GF-D8 (cell line): ENCODE measurements at places on chromosomes 7 and 10.

DNA sequence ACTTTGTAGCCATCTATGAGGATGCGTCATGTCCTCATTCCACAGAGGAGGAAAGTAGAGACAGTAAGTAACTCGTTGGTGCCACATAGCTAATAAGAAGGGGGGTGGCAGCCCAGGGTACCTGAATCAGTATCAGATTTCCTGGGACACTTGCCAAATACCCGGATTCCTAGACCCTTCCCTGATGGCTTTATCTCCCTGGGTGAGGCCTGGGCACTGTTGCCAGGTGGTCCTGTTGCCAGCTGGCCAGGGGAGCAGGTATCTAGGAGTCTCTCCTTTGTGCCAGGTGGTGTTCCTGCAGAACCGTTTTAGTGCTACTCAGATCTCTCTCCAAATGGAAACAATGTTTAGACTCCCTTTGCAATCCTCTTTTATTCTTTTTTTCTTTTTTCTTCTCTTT, 12.7 kb downstream of the SLC29A3 start:
- DNase-seq: no peak

GRCh38 chr7:113199841-113200240, 81.5 kb upstream of the SMIM30 start:
- DNase-seq: no peak

- no peak for DNase-seq
Observed at GRCh38 chr10:47449102-47449978, 34.6 kb downstream of the ANXA8 start.

GRCh38 chr10:132645247-132645530, 107.6 kb downstream of the INPP5A start:
- DNase-seq: no peak

DNA sequence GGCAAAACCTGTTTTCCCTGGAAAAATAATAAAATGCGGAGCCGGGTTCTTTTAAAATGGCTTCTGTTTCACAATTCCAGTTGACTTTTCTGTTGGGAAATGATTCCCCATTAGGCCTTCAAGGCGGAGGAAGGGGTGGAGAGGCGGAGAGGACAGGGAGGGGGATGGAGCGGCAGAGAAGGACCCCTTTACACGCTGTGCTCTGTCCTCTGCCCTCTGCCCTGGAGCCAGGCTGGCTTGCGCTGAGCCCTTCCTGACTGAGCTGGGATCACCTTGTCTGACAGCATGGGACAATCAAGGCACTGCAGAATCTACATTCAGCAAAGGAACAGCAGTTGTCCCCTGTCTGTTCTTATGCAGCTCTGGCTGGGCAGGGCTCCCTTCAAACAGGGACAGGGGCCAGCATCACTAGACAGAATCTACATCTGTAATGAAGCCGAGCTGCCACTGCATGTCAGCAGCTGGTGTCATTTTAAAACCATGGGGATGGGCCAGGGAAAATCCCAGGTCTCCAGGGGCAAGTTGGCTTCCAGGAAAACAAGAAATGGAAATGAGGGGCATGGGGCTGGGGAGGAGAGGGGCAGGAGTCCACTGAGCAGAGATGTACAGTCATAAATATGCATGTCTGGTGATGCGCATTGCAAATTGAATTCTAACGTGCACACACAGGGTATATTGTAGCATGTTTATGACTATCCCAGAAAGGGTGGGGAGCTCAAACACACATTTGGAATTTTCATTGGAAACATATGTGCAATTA, 120.0 kb downstream of the MKX start:
- DNase-seq: no peak

GRCh38 chr7:24898691-24899090, 81.3 kb downstream of the OSBPL3 start:
- no peak for DNase-seq

- no peak for DNase-seq
Observed at GRCh38 chr7:82389876-82390275, 53.7 kb downstream of the CACNA2D1 start.

- no peak for DNase-seq
Observed at GRCh38 chr10:97494863-97495506, 3.2 kb downstream of the MMS19 start.

- DNase-seq: no peak
Observed at GRCh38 chr10:105797234-105797890, 1156.3 kb downstream of the SORCS3 start.

DNA sequence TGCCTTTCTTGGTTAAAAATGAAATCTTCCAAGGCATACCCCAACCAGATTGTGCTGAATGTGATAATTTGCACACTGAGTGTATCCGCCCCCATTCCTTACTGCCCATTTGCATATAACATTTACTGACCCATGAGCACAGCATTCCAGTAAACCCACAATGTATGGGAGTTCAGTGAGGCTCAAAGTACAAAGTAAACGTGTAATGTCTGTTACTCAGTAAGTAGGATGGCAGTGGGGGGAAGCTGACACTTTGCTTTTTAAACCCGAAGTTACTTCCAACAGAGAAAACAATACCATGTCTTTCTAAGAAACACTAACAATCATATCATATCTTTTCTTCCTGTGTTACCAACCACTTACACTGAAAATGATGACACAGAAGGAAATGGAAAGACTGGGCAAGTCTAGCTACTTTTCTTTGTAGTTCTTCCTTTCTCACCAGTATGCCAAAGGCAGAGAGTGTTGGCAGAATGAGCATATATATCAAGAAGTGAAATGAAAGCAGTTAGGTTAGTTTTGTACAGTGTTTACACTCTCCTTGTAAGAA, 27.1 kb upstream of the SOSTDC1 start:
- DNase-seq: no peak
